GM12864 (cell line): ENCODE measurements at places on chromosomes 4 and X.

GRCh38 chr4:154487145-154487544 is 4.5 kb downstream of the DCHS2 start:
- DNase-seq: no peak

DNA sequence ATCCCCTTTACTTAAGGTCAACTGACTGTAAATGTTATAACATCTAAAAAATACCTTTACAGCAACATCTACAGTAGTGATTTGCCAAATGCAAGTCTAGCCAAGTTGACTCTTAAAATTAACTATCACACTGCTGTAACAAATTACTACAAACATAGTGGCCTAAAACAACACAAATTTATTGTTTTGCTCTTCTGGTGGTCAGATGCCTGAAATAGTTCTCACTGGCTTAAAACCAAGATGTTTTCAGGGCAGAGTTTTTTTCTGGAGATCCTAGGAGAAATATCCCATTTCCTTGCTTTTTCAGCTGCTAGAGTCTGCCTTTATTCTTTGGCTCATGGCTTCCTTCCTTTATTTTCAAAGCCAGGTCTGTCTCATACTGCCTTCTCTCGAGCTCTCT is 120.5 kb downstream of the ADGRL3 start:
- no peak for DNase-seq

- DNase-seq: no peak
Observed at GRCh38 chr4:38611676-38612075, 52.3 kb upstream of the KLF3 start.

DNA sequence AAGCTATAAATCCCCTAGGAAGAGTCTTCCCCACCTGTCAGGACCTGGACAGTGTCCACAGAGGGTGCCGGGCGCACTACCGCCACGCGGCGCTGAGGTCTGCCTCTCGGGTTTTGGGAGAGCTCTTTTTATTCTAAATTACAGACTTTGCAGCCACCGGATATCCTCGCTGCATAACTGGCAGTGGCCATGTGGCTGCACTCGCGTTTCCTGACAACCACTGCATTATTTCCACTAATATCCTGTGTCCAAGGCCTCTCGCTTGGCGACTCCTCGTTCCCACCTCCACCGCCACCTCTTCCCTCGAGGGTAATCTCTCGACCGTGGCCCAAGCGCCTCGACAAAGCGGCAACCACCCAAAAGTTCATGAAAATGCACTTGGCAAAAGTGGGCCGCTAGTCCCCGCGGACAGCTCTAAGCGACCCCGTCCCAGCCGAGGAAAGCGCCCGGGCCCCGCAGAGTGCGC is 512 bp upstream of the TMEM131L start:
- no peak for DNase-seq

DNA sequence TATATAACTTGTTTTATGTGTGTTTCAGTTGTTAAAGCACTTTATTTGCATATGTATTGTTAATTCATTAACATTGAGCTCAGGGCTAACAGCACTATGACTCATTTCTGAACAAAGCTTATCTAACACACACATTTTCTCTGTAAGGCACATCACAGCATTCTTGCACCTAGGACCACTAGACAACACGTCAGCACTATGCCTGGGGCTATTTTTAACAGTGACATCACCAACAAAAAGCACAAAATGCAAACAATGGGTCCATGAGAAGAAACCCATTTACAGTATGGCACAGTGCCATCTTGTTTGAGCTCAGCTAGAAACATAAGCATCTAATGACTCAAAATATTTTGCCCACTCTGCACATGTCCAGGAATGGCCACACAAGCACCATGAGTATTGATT is 124.4 kb downstream of the RELL1 start:
- DNase-seq: no peak

- no peak for DNase-seq
Observed at GRCh38 chrX:77446029-77446585, 1.1 kb upstream of the FGF16 start.

DNA sequence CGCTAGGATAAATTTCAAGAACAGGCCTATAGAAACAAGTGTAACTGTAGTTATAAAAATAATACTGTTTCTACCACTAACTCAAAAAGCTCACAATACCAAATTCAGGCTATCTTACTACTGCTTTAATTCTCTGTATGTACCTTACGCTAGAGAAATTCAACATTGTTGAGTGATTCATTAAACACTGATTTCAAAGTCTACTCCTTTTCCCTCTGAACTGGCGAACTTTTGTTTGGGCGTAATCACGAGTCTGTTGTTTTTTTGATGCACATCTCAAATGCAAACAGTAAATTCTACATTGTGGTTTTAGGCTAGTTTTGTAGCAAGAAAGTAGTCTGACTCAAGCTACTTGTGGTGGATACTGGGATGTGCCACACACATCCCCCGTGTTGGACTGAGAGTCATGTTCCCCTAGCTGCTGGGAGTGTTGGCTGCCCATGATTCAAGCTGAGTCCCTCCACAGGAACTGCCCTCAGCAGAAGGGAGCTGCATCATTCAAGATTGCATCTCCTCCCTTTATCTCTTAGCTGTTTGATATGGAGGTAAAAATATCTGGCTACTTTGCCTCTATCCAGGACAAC is 406.1 kb downstream of the RAPGEF2 start:
- no peak for DNase-seq

DNA sequence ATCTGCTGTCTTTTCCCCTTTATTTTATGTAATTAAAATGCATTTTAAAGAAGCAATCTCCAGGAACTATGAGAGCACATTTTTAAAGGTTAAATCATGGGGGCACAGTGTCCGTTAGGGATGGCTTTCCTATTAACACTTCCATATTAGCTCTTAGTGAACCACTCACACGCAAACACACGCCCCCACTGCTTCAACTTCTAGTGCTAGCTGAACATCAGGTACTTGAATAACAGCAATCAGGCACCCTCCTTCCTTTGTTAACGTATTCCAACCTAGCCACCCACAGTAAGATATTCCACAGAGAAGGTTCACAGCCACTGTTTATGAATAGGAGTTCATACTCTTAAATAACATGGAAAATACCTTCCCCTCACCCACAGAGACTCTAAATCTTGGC is 9.3 kb downstream of the TMEM255A start:
- no peak for DNase-seq

- DNase-seq: peak; percentile 38
Observed at GRCh38 chr4:5758741-5759140, 47.7 kb downstream of the EVC start.

GRCh38 chrX:27575565-27575964 is 14.6 kb upstream of the DCAF8L2 start:
- no peak for DNase-seq

DNA sequence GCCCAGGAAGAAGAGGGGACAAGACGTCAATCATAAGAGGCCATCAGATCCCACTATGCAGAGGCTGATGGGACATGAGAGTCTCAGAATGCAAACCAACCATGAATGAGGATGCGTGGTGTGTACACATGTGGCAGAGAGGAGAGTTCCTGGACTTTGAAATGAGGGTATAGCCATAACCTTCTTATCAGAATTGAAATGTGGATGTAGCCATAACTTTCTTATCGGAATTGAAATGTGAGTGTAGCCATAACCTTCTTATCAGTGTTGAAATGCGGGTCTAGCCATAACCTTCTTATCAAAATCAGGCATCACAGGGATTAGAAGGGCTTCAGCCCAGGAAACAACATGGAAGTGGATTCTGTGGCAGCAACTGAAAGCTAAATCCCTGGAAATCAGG is 415.5 kb upstream of the FAT1 start:
- DNase-seq: no peak

- no peak for DNase-seq
Observed at GRCh38 chrX:136629084-136629750, 18.7 kb upstream of the CD40LG start.

GRCh38 chrX:85561231-85561630 is 181.8 kb upstream of the POF1B start:
- no peak for DNase-seq

DNA sequence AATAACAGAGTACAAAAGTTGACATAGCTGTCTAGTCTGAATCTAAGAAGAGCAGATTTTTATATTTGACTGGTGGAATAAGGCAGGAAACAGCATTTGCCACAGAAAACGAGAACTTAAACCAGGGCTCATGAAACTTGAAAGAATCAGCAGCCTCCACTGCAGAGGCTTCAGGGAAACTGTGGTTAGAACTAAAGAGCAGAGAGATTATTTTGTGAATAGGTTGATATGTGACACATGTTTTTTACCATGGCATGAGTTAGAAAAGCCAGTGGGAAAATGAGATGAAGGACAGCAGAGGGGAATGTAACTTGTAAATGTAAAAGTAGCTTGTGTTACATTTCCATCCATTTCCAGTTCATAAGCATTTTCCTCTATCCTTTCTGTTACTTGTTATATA is 63.7 kb upstream of the CAMK2D start:
- DNase-seq: peak; percentile 86

GRCh38 chr4:142706381-142706780 is 139.7 kb downstream of the INPP4B start:
- DNase-seq: no peak

- DNase-seq: no peak
Observed at GRCh38 chr4:19346636-19347035, 905.1 kb upstream of the SLIT2 start.

GRCh38 chrX:27746516-27746915 is 61.3 kb upstream of the MAGEB10 start:
- no peak for DNase-seq

- DNase-seq: no peak
Observed at GRCh38 chr4:136002316-136002715, 1530.0 kb downstream of the PCDH18 start.

GRCh38 chr4:10075158-10075863 is 41.3 kb downstream of the WDR1 start:
- DNase-seq: no peak

DNA sequence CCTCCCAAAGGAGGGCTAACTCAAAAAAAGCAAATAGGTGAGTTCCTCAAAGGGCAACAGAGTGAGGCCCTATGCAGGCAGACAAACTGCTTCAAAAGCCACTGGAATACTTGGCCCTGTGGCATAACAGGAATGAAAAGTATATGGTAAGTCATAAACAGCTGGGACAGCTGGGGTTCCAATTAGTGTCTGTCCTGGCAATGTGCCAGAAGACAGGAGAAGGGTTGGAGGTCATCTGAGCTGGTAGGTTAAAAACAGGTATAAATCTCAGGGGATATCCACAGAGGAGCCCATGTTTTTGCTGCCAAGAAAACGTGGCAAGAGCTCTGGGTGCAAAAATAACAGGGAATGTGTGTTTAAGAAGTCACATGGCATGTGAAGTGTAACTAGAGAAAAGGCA is 111.6 kb downstream of the APOOL start:
- no peak for DNase-seq

- DNase-seq: no peak
Observed at GRCh38 chrX:130915302-130915701, 12.3 kb upstream of the ENOX2 start.

- DNase-seq: no peak
Observed at GRCh38 chrX:48934581-48935300, 15.9 kb upstream of the PIM2 start.

- no peak for DNase-seq
Observed at GRCh38 chrX:10101269-10101668, 55.5 kb upstream of the CLCN4 start.

- DNase-seq: no peak
Observed at GRCh38 chr4:169397762-169398161, 127.0 kb upstream of the SH3RF1 start.

GRCh38 chrX:150635952-150636351 is 57.2 kb upstream of the MTMR1 start:
- DNase-seq: no peak

DNA sequence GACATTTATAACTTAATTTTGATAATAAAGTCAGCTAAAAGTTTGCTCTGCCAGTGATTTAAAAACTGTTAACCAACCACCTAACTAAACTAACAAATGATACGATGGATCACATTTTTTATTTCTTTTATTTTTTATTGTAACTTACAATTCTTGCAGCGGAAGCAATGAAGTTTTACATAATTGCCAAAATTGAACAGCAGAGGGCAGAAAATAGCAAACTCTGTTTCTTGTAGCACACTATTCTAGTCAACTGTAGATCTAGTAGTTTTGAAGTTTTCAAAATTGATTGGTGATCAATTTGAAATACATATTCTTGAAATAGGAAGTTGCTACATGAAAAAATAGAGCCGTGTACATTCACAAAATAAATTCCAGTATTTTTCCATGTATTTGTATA is 2.8 kb upstream of the GRIA2 start:
- no peak for DNase-seq

DNA sequence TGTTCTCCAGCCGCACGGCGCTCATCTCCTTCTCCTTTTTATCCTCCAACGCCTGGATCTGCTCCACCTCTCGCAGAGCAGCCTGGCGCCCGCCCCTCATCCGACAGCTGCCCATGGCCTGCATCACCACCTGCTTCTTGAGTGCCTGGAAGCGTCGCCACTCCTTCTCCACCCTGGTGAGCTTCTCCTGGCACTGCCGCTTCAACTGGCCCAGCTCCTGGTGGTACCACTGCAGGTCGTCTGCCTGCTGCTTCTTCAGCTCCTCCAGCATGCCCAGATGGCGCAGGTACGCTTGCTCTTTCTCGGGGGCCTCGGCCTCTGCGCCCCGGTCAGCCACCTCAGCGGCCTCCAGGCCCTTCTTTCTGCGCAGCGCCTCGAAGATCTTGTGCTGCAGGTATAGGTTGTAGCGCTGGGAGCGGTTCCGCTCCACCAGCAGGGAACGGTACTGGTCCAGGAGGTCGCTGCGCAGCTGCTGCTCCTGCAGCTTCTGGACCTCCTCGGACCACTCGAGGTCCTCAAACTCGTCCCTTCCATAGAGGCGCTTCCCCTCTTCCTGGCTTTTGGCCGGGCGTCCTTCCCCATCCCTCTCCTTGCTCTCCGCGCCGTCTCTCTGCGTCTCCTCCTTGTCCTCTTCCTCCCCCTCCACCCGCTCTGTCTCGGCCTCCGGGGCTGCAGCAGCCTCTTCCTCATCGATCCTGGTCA is 1.2 kb upstream of the TADA2B start:
- DNase-seq: no peak

GRCh38 chr4:83876047-83876446 is 340.1 kb downstream of the GPAT3 start:
- DNase-seq: no peak
